Astrocyte (in vitro differentiated cells and primary cell): ENCODE measurements at places on chromosomes 5 and 9. TPM values are rescaled to one million over a fixed set of nuclear protein-coding genes. Genes with fewer than 3 reads are reported as not detected.

GRCh38 chr9:18111146-18111545 is 362.8 kb upstream of the ADAMTSL1 start:
- no peaks in the 10 kb centered on the region for H3K27me3 ChIP-seq
- DNase-seq = no peak
- H3K27ac ChIP-seq = no peak overlapping the region
- no peaks in the 10 kb centered on the region for H3K36me3 ChIP-seq

- no peaks in the 10 kb centered on the region for H3K36me3 ChIP-seq
- no peak overlapping the region for H3K27ac ChIP-seq
- H3K27me3 ChIP-seq = no peaks in the 10 kb centered on the region
- DNase-seq = no peak
Observed at GRCh38 chr5:120217001-120217400, 247.1 kb upstream of the PRR16 start.

DNA sequence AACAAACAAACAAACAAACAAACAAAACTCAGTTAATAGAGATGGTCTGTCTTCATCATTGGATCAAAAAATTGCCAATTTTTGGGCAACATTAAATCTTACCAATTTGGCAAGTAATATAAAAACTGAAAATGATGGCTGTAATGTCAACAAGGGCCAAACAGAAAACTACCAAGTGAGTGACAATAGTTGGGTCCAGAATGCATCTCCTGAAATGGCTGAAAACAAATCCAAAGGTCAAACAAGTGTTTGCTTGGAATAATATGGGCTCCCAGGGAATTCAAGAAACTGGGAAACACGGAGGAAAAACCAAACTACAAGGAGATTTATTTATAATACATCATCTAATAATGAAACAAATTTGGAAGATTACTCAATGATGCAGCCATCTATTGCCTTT is 25.1 kb downstream of the BAAT start:
- DNase-seq = no peak
- H3K4me1 ChIP-seq = no peaks in the 10 kb centered on the region
- H3K27ac ChIP-seq = no peak overlapping the region
- H3K27me3 ChIP-seq = no peaks in the 10 kb centered on the region
- H3K36me3 ChIP-seq = no peaks in the 10 kb centered on the region

DNA sequence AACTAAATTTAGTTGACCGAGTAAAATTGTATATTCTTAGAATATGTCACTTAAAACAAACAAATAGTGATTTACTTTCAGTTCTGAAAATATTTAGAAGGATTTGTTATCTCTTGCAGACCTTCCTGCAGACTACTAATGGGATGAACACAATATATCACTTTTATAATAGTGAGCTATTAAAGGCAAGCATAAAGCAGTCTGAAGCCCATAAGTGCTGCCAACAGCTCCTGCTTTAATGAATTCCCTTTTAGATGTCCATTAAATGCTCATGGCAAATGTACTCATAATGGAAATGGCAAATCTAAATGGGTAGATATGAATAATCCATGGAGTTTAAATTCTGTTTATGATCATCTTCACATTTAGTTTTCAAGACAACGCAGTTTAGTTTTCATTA is 170.2 kb downstream of the RANBP17 start:
- H3K27me3 ChIP-seq = no peaks in the 10 kb centered on the region
- no peak overlapping the region for H3K4me3 ChIP-seq
- peaks cover 2% of the 10 kb centered on the region for H3K36me3 ChIP-seq
- DNase-seq = no peak
- no peak overlapping the region for H3K27ac ChIP-seq
- no peaks in the 10 kb centered on the region for H3K4me1 ChIP-seq

DNA sequence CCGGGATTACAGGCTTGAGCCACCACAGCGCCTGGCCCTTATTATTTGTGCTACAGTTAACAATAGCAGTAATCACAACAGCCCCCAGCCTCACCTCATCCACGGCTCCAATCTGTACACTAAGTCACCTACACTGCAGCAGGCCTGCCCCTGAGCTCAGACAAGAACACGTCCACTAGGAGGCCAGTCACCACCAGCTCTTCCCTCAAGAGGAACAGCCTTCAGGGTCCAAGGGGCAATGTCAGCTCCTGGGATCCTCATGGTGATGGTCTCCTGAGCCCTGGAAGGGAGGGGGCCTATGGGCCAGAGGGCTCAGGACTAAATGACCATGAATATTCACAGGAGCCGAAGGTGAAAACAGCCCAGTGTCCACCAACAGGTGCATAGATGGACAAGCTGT is 67.7 kb downstream of the VAV2 start:
- H3K27me3 ChIP-seq = no peaks in the 10 kb centered on the region
- no peaks in the 10 kb centered on the region for H3K36me3 ChIP-seq
- H3K4me3 ChIP-seq = no peak overlapping the region
- H3K4me1 ChIP-seq = peaks cover 9% of the 10 kb centered on the region
- no peak overlapping the region for H3K27ac ChIP-seq

GRCh38 chr5:112634796-112635195 is 102.9 kb upstream of the APC start:
- no peaks in the 10 kb centered on the region for H3K4me1 ChIP-seq
- H3K4me3 ChIP-seq = no peak overlapping the region
- H3K27ac ChIP-seq = no peak overlapping the region
- no peaks in the 10 kb centered on the region for H3K36me3 ChIP-seq
- no peaks in the 10 kb centered on the region for H3K27me3 ChIP-seq

Gene SKP1
- 375 and 399 TPM in 2 replicates for total RNA-seq

Gene RRAGA
- 81.8 and 85.0 TPM in 2 replicates for total RNA-seq

Gene LCN6
- total RNA-seq = not detected in 2 replicates
